ENCODE measurements at places on chromosomes 11 and 22.

- no peak for DNase-seq
Measured at GRCh38 chr11:26073646-26074045, 258.3 kb upstream of the ANO3 start.

GRCh38 chr11:117549417-117549816, 221.8 kb downstream of the CEP164 start:
- no peak for DNase-seq

DNA sequence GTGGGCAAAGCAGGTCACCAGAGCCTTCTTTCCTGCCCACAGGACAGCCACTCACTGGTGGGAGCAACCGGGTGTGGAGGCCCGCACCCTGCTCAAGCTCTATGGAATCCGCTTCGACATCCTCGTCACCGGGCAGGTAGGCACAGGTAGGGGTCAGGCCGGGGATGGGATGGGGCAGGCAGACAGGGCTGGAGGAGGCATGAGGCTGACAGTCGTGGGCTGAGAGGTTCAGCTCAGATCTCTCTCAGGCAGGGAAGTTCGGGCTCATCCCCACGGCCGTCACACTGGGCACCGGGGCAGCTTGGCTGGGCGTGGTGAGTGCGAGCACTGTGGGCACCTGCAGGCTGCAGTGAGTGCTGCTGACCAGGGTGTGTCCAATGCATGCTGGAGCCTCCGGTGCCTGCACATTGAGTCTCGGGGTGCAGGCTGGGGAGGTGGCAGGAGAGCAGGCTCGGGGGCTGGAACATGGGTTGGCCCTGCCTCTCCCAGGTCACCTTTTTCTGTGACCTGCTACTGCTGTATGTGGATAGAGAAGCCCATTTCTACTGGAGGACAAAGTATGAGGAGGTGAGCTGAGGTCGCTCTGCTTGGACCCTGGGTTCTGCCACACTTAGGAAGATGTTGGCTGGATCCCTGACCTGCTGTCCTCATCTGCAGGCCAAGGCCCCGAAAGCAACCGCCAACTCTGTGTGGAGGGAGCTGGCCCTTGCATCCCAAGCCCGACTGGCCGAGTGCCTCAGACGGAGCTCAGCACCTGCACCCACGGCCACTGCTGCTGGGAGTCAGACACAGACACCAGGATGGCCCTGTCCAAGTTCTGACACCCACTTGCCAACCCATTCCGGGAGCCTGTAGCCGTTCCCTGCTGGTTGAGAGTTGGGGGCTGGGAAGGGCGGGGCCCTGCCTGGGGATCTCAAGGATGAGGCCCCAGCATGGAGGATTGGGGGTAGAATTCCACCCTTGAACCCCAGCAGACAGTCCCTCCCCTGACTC, 6.3 kb downstream of the SLC7A4 start:
- DNase-seq = no peak

- no peak for DNase-seq
Measured at GRCh38 chr11:76744186-76745043, 38.7 kb upstream of the TSKU start.

- no peak for DNase-seq
Measured at GRCh38 chr11:63592975-63593395, 21.2 kb downstream of the PLAAT3 start.

GRCh38 chr22:36425977-36426523, 38.3 kb upstream of the MYH9 start:
- DNase-seq = no peak

GRCh38 chr11:125941619-125942611, 3.9 kb upstream of the VSIG10L2 start:
- peak; percentile 33 for DNase-seq

- DNase-seq = no peak
Measured at GRCh38 chr22:24845041-24845898, 39.3 kb downstream of the SGSM1 start.

- no peak for DNase-seq
Measured at GRCh38 chr11:100888836-100889235, 201.7 kb downstream of the ARHGAP42 start.

GRCh38 chr22:24741769-24742168, 32.8 kb downstream of the PIWIL3 start:
- no peak for DNase-seq

- no peak for DNase-seq
Measured at GRCh38 chr22:38881464-38881871, 9.5 kb upstream of the CBX6 start.

DNA sequence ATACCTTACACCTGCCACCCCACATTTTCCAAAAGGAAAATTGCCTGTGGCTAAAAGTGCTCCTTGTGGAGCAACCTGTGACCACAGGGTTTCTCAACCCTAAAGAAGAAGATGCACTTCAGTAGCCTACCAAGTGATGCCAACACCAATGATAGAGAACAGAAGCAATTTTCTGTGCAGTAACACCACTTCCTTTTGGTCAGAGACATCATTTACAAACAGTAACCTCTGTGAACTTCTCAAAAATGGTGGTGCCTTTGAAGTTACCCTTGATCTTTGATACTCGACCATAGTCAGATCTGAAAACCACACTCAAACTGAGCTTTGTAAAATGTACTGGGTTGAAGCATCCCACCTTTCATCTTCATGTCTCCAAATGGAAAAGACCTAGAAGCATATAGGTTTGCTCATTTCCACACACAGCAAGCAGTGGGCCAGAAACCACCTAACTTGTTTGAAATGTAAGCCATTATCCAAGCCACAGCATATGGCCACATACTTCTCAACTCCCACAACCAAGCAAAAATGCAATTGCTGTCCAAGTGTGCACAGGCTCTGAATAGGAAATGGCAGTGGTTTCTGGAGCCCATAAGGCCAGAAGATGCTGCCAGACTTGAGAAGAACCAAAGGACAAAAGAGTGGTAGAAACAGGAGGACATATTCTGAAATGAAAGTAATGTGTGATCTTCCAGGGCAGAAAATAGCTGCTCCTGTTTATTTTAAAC, 24.3 kb downstream of the MPPED2 start:
- no peak for DNase-seq

DNA sequence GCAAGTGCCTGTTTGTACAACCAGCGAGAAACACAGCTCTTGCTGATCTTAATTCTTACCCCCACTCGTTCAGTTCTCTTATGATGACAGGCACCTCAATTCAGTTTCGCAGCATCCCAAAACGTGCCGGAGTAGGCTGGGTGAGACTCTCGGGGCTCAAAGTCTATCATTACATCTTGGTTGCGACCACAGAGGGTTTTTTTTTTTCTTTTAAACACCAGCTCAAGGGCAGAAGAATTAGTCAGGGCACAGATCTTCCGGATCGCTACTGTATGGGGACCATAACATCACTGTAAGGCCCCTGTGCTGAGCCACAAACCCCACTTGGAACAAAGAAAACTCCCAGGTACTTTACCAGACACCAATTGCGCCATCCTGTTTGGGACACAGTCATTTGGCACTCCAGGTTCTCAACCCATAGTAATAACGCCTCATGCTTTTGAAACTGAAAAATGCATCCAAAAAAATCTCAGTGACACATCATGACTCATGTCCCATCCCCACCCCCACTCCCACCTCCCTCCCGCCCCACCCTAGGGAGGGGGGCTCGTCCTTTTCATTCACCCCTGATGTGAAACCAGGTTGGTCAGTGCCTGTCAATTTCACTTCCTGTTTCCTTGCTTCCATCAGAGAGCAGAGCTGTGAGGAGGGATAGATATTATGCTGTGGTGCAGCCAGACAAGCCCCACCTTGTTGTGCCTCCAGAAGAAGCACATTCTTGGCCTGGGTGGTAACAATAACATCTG, 41.0 kb upstream of the CD5 start:
- peak; percentile 74 for DNase-seq

DNA sequence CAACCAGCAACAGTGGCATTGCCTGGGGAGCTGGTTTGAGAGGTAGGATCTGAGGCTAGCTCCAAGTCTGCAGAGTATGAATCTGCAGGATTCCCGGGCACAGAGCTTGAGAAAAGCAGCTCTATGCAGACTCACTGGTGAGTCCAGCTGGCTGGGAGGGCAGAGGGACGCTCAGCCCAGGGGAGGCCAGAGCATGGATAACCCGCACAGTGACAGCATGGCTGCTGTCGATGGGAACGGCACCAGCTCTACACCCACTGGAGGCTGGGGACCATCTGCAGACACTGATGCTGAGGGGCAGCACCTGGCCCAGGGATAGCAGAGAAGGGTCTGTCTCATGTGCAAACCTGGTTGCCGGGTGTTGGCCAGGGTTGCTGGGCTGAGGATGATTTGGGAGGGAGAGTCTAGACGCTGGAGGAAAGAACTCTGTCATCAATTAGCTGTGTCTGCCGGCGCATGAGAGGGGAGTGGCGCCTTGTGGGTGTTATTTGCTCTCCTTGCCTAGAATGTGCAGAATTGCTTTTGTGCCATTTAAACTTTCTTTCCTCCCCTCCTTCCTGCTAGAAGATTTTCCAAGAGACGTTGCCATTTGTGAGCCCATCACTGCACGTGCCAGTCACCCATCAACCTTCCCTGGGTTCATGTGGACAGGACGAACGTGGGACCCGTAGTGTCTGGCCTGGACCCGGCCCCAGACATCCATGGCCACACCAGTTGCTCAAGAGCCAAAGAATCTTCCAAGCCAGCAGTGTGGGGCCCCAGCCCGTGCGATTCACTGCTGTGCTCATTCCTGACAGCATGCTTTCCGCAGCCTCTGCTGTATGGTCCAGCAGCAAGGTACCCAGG, 19.1 kb upstream of the LINC01488 start:
- DNase-seq = no peak

DNA sequence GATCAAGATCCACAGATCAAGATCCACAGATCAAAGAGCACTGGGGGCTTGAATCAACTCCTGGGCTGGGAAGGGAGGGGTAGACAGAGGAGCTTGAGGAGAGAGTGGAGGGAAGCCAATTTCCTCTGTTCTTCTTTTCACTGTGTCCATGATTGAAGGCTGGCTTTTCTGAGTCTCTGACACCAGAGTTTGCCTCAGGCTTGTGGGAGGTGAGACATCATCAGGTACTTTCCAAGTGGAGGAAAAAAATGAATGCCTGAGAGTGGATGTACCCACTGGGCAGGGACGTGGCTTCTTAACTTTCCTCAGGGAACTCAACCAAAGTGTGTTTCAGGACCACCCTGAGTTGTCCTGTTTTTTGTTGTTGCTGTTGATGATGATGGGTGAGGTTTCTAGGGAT, 11.0 kb upstream of the HEPHL1 start:
- DNase-seq = no peak

GRCh38 chr22:24422102-24422665, 5.2 kb upstream of the ADORA2A start:
- no peak for DNase-seq

- DNase-seq = no peak
Measured at GRCh38 chr11:1055109-1055703, 18.7 kb upstream of the MUC6 start.

GRCh38 chr11:19558189-19558986, 154.2 kb upstream of the NAV2 start:
- no peak for DNase-seq

- DNase-seq = no peak
Measured at GRCh38 chr22:20919718-20920117, 2.5 kb downstream of the CRKL start.

DNA sequence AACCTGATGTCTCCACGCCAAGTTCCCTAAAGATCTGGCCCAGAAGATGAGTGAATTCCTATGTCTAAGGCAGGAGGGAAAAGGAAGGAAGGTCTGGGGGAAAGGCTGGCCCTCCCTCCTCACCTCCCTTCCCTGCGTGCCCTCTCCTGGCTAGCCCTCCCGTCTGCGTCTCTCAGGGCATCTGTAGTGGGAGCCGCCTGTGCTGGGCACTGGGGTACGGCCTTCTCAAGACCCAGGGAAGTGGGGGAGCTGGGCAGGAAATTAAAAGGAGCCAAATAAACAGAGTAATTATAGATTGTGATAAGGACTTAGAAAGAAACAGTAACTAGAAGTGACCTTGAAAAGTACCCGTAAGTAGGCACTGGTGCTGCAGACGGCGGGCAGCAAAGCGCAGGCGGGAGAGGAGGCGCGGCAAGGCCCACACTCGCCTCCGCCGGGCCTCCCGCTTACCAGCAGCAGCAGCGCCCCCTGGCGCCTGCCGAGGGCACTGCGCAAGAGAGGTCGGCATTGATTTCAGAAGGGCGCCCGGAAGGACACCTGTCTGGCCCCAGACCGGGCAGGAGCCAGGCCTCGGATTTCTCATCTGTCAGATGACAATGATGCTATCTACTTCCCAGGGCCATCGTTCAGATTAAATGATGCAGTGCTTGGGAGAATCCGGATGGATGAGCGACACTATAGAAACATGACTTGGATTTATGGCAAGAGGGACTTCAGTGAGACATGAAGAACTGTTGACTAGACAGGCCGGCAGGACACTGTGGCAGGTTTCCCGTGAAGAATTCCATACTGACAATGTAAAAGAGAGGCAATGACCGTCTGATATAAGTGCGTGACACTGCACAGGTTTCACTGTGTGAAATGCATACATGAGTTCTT, 7.3 kb downstream of the KCNJ1 start:
- DNase-seq = peak; percentile 72

GRCh38 chr11:124842305-124842704, 22.9 kb upstream of the ROBO3 start:
- DNase-seq = no peak

DNA sequence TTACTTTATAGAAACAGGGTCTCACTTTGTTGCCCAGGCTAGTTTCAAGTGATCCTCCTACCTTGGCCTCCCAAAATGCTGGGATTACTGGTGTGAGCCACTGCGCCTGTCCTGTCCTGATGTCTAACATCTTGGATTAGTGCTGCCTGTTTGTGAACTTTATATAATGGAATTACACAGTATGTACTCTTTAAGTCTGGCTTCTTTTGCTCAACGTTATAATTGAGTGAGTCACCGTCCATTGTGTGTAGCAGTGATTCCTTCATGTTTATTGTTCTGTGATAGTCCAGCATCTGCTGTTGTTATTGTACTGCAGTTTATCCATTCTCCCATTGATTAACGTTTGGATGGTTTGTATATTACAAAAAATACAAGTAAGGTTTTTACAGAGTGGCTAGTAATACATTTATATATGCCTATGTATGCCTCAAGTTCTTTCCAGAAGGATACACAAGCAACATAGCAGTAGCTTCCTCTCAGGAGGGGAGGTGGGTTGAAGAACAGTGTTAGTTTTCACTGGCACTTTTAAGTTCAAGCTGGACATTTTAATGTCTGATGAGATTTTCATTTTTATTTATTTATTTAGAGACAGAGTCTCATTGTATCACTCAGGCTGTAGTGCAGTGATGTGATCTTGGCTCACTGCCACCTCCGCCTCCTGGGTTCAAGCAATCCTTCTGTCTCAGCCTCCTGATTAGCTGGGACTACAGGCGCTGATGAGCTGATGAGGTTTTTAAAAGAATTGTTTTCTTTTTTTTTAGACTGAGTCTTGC, 25.2 kb upstream of the MICALL1 start:
- DNase-seq = no peak

Data from activated CD8-positive, alpha-beta memory T cell treated with anti-CD3 and anti-CD28 coated beads, Interleukin-2, amount 50 U/mL, for 4 hours (primary cell).